ENCODE measurements at places on chromosomes 3 and 15.

GRCh38 chr15:63872759-63873510 is 39.2 kb upstream of the HERC1 start:
- DNase-seq = no peak

- no peak for DNase-seq
These were observed 58.5 kb downstream of the DCUN1D1 start for GRCh38 chr3:182921665-182922355.

DNA sequence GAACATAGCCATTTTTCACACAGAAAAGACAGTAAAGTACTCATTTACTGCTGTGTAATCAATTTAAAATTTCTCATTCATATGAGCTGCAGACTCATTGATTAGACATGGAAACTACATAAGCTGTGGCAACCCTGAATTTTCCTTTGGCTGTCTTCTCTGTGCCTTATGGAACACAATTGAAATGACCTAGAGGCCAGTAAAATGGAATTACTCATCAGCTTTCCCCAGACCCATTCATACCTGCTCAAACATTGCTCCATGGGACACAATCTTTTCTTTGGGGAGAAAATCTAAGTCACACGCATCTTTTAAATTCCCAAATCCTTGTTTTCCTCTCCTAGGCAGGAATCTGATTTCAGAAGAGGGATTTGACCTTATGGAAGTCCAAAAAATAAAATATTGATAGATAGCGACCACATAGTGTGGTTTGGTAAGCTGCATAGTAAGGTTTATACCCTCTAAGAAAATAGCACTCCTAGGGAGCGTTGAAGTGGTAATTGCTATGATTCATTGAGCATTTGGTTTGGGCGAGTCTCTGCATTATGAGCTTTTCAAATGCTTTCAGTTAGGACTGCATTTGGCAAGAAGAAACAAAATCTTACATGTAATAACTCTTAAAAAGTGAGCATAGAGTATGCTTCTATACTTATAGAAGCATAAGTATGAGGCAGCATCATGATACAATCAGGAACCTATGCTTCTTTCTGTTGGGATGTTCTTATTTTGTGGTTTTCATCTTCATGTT is 243.4 kb upstream of the GADL1 start:
- no peak for DNase-seq

GRCh38 chr15:52397118-52397517 is 101.5 kb upstream of the MYO5C start:
- DNase-seq = no peak

GRCh38 chr3:126110431-126111125 is 26.7 kb upstream of the SLC41A3 start:
- no peak for DNase-seq

Measured in NCI-H524 treated with DMSO at 0.1 percent for 48 hours (cell line).